ENCODE measurements at places on chromosomes 3 and 15. TPM values are rescaled to one million over a fixed set of nuclear protein-coding genes. Genes with fewer than 3 reads are reported as not detected.

DNA sequence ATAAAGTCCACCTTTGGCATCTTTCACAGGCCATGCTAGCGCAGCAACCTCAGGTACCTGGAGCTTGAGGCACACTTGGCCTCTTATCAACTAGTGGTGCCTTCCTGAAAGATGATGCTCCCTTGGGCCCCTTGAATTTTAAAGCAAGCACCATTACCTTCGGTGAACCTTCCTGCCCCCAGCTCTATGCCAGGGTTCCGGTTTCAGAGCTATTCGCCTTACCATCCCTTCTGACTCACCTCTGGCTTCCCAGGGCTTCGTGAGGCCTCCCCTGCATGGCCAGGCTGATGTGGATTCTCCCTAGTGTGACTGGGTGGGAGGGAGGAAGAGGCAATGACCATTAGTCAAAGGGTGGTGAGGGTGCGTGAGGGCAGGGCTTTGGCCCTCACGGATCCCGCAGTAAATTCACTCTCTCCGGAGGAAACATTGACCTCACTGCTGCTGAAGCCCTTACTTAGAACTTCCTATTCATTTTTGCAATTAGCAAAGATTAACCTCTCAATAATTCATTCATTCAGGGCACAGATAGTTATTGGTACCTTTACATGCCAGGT is 16.3 kb downstream of the BHLHE40 start:
- DNase-seq = no peak

- DNase-seq = peak; percentile 51
Observed at GRCh38 chr3:16801698-16802097, 83.1 kb upstream of the PLCL2 start.

DNA sequence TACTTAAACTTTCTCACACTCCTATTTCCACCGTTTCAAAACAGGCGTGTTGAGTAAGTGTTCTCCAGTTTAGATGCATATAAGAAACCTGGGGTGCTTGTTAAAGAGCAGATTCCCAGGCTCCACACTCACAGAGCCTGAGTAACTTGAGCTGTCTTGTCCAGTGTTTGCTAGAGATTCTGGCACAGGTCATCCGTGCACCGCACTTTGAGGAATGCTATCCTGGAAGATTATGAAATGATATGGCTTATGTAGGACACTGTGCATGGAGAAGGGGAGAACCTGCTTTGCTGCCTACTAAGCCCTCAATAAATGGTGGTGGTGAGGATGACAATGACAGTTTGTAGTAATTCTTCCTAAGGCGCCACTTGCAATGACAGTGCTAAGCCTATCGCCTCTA is 273.7 kb downstream of the PDZRN3 start:
- no peak for DNase-seq

DNA sequence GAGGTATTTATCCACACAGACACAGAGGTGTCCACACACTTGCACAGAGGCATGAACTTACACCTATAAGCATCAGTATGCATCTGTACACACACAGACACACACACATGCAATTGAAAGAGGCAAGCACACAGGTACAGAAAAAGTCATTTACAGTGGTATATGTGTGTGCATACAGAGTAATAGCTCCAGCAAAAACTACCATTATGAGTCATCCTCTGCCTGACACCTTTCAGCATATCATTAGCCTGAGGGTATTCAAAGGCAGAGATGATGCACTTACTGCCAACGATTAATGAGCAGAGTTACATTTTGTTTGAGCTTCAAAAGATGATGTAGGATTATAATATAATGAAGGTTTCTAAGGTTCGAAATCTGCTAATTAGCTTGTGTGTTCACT is 100.3 kb upstream of the TPRG1 start:
- no peak for DNase-seq

DNA sequence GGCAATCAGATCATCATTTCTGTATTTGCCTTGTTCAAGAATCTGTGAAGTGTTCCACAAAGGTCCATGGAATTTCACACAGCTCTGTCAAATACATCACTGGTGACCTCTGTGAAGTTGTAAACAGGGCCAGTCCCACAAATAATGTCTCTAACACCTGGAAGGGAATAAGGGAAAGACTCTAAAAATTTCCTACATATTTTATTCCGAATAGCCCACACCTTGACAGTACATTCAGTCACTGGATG is at the start of gene C3orf49:
Gene C3orf49, plus strand, starts transcription at position 149 of the 248 bp plus-strand sequence. CDS start 173 bp downstream, outside the sequence.
- DNase-seq = no peak

- no peak for DNase-seq
Observed at GRCh38 chr3:113535898-113536297, 3.5 kb downstream of the SIDT1 start.

DNA sequence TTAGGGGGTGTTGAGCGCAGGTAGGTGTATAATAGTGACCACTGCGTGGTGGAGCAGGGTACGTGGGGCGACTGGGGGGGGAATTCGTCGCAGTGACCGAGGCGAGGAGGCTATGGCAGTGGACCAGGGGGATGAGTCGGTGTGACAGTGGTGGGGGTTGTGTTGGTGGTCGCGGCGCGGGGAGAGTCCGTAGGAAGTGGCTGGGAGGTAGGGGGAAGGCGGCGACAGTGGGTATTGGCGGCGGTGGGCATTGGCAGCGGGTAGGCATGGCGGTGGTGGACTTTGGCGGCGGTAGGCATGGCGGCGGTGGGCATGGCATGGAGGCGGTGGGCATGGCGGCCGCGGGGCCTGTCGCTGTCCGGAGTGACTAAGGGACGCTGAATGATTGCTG is 739 bp downstream of the SNRPN start:
- no peak for DNase-seq

GRCh38 chr15:97504031-97504792 is 456.3 kb upstream of the ARRDC4 start:
- no peak for DNase-seq

DNA sequence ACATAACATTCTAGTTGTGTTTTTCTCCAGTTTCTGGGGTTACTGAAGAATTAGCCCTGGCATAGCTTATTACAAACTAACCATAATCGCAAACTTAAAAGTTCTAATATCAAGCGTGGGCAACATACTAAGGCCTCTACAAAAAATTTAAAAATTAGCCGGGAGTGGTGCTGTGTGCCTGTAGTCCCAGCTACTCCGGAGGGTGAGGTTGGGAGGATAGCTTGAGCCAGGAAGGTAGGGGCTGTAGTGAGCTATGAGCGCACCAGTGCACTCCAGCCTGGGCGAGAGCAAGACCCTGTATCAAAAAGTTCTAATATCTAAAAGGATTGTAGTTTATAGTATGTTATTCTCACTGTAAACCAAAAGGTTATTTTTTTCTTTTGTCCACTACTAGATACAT is 1.1 kb downstream of the OIP5 start:
- no peak for DNase-seq

DNA sequence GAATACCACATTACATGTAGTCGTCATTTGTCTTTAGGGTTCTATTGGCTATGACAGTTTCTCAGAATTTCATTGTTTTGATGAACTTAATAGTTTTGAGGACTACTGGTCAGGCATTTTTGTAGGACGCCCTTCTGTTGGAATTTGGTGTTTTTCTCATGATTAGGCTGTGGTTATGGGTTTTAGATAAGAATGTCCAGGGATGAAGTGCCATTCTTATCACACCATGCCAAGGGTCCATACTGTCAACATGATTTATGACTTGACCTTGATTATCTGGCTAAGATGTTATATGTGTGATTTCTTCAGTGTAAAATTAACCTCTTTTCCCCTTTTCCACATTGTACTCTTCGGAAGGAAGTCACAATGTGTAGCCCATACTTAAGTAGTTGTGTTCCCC is 135.3 kb downstream of the DIPK2A start:
- DNase-seq = no peak

GRCh38 chr3:33482111-33482521 is 41.9 kb upstream of the UBP1 start:
- no peak for DNase-seq

DNA sequence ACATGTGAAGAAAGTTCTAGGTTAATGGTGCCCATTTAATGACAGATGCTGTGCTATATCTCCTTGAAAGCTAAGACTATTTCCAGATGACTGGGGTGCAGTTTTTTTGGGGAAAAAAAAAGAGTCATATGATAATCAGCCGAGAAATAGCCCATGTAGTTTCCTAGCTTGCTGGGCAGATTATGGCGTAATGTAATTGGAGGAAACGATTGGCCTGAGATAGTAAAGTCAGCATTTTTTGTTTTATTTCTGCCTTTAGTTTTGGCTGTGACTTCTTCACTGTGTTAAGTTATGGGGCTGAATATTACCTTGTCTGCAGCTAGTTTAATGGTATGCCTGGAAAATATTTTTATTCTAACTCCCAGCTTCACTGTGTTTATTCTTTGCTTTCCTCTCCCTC is 24.0 kb downstream of the PDHB start:
- DNase-seq = no peak

DNA sequence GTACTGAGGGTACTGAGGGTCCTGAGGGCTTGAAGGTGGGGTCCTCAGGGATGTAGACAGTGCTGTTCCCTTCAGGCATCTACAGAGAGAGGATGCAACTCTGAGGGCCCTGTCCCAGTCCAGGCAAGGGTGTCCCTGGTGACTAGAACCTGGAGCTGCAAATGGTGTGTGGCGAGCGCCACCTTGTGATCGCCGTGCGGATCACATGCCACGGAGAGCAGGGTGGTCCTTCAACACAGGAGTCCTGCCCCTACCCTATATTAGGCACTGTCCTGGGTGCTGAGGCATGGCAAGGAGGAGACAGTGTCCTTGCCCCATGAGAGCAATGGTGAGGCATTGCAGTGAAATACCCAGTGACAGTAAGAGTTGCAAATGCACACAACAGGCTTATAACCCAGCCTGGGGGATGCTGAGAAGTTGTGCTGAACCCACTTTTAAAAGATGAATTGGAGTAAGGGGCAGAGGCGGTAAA is 23.6 kb downstream of the RHCG start:
- DNase-seq = peak; percentile 70

Gene TLR9
- 9.0 TPM for total RNA-seq

Gene CRYGS
- 3.5 TPM for total RNA-seq

Gene AADACL2
- not detected for total RNA-seq

Gene ACSBG1
- total RNA-seq = 0.52 TPM

Gene ITIH1
- total RNA-seq = not detected

Gene ALS2CL
- total RNA-seq = not detected

Gene OIP5
- total RNA-seq = 28.4 TPM

Gene NOX5
- not detected for total RNA-seq

Gene MUC13
- not detected for total RNA-seq

Gene KIF23
- total RNA-seq = 76.5 TPM

Data from OCI-LY7 (cell line).